GM12864 (cell line): ENCODE measurements at places on chromosomes 2 and 18.

GRCh38 chr2:171482877-171483276 lies 39.4 kb upstream of the CYBRD1 start:
- DNase-seq = no peak

GRCh38 chr2:9782197-9782719 lies 61.0 kb upstream of the TAF1B start:
- no peak for DNase-seq

GRCh38 chr2:28318023-28318422 lies 74.6 kb upstream of the FOSL2 start:
- DNase-seq = no peak

DNA sequence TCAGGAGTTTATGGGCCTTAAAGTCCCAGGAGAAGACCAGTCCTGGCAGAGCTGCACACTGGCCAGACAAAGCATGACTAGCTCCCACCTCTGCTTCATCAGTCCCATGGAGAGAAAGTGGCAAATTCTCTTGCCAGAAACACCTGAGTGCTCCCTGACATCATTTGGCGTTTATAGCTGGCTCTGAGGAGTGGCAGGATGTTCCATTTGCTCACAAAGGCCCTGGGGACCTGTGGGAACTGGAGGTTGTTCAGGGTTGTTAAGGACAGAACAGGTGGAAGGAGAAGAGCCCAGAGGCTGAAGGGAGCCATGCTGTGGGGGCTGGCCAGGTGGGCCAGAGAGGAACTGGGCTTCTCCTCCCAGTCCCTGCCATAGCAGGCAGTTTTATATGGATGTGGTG lies 56.1 kb downstream of the RPL37A start:
- no peak for DNase-seq

DNA sequence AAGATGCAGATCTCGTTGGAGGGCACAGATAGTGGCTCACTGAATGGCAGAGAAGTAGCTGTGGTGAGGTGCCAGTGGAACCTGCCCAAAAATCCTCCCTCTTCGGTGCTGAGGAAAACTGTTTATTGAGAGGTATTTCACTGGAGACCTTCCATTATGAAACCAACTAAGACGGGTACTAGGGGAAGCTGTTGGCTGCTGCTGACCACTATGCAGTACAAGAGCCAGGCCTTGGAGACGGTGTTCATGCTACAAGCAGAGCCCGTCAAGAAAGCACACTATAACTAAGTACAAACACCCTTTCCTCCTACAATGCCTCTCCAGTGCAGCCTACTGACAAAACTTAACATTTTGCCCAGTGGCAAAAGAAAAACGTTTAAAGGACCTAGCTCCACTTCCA lies 4.6 kb downstream of the ARL5A start:
- DNase-seq = no peak
